PC-3 (cell line): ENCODE measurements at places on chromosomes 7 and 10.

DNA sequence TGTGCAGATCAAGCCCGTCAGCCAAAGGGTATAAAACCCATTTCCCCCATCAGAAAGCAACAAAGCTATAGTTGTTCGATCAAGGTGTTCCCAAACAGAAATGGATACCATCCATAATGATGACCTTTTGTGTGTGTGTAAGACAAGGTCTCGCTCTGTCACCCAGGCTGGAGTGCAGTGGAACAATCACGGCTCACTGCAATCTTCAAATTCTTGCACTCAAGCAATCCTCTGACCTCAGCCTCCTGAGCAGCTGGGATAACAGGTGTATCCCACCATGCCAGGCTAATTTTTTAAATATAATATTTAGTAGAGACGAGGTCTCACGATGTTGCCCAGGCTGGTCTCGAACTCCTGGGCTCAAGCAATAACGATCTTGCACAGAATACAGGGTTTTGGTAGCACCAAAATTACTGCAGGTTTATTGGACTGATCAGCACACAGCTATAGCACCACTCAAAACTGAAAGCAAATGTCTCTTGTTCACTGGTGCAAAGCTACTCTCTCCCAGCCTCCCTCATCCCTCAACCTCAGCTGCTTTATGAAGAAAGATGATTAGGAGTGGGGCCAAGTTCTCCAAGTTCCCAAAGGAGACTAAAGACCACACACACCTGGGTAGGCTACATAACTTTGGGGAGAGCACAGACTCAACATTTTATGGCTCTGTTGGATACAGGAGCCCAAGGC lies 80.5 kb downstream of the ABI1 start:
- DNase-seq = no peak

GRCh38 chr7:138317044-138317596 lies 142.9 kb upstream of the TRIM24 start:
- DNase-seq = no peak

DNA sequence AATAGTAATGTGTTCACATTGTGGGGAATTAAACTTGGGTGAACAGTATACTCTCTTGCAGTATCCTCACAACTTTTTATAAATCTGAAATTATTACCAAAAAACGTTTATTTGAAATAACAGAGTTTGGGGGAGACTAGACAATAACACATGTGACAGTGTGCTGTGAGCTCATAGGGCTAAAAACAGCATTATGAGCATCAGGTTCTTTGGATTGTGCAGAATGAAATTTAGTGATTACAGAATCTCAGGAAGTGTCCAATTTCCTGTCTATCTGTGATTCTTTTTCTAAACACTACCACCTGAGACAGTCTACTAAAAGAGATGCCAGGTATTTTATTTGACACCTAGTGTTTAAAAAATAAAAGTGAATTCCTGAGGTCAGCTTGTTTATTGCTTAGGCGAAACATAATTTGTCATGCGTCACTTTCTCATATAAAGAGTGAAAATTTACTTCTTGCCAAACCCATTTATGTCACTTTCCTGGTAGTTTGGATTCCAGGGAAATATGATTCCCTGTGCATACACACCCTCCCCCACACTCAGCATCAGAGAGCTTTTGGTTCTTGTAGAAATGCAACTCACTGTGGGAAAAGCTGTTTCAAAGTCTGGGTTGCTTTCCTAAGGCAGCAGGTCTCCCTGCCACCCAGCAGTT lies 71.2 kb downstream of the AOAH start:
- peak; percentile 68 for DNase-seq

- DNase-seq = no peak
Observed at GRCh38 chr7:91347290-91347689, 83.1 kb downstream of the FZD1 start.

GRCh38 chr10:127154831-127155620 lies 41.4 kb downstream of the INSYN2A start:
- no peak for DNase-seq

GRCh38 chr7:92781117-92781720 lies 55.2 kb downstream of the CDK6 start:
- peak; percentile 29 for DNase-seq

DNA sequence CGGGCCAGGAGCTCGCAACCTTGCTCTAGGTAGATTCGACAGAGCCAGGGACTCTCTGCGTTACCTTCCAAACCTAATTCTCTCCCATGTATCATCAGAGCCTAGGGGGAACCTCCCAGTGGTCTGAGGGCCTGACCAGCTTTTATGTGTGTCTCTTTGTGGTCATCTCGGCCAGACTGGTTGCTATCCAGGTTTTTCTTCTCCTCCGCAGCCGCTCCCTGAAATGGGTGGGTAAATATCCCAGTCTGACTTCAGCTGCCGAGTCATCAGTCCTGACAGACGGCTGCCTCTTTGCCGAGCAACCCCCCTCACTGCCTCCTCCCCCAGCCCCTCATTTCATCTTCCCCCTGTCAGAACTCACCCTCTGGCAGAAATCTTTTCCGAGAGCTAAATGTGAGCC lies 578.1 kb downstream of the LRMDA start:
- peak; percentile 57 for DNase-seq

DNA sequence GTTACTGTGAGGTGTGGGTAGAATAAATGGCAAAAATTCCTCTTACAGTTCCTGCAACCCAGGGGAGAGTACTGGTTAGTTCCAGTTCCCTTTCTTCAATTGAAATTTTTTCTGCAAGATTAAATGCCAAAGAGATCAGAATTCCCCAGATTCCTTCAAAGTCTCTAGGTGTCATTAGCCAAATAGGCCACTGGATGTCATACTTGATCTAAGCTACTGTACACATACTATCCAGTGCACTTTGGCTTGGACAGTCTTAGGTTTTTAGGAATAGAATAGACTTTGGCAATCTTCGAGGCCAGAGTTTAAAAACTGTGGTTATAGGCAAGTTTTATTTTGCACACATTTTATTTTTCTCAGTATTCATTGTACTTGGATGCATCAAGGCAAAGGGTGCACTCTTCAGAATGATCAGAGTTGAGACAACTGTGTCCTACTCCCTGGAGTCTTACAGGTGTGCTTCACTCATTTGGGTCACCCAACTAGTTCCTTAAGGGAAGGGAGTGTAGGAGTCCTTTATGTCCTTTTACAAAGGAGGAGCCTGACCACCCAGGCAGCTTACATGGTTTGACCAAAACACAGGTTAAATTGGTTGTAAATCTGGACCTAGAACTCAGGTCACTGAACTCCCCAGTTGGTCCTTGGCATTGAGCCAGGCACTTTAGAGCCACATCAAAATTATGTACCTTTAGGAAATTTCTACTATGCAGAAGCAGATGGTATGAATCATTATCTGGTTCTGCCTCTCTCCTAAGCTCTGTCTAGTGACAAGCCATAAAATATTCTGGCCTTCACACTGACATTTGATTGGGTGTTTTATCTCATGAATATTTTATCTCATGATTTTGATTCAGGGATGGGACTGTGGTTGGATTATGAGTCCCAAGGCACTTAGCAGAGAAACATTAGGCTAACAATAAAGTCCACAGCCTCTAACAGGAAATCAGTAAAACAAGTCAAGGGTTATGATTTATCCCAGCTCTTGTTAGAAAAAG lies 49.5 kb downstream of the ASAH2B start:
- peak; percentile 89 for DNase-seq

GRCh38 chr10:89148061-89148460 lies 59.1 kb downstream of the CH25H start:
- DNase-seq = no peak

- DNase-seq = peak; percentile 93
Observed at GRCh38 chr7:66047426-66047825, 28.2 kb upstream of the ASL start.

- no peak for DNase-seq
Observed at GRCh38 chr7:3551536-3551935, 250.5 kb downstream of the SDK1 start.

GRCh38 chr10:65571011-65571570 lies 1354.7 kb upstream of the LRRTM3 start:
- DNase-seq = peak; percentile 76

- DNase-seq = no peak
Observed at GRCh38 chr10:50347394-50347802, 96.1 kb upstream of the ASAH2 start.

DNA sequence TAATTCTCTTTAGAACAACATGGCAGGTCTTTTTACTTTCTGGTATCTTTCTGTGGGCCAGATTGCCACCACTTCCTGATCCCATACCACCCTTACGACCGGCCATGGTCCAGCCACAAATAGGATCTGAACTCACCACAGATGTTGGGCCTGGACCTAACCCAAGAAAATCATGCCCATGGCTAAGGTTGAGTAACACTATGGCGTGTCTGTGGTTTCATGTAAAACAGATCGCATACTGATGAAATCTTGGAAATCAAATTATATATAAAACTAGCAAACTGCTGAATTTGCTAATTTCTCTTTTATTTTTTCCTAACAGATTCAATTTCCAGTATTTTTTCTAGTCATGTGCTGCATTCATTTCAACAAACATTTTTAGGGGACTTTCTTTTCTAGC lies 77.2 kb downstream of the CH25H start:
- peak; percentile 79 for DNase-seq

DNA sequence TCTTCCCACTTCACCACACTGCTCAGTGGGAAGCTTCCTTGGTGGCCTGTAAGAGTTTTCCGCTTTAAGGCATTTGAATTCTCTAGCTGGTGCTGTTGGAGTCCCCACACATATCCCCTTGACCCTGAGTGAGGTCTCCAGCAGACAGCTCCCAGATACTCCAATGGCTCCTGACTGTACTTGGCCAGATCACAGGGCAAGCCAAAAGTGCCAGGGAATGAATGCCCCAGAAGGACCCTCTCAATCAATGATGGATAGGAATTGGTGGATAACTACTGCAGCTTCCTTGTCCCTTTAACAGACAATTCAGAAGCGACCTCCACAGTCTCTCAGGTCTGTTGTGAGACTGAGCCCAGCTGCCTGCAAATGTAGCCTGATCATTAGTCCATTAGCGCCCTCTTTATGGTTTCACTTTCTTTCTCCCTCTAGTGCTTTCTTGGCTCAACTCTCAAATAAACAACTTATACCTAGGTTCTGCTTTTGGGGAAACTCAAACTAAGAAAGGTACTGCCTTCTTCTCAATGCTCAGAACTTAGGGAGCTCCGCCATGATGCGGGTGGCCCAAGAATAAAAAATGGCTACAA lies 283.0 kb downstream of the TCF7L2 start:
- no peak for DNase-seq

- DNase-seq = no peak
Observed at GRCh38 chr7:37986908-37987330, 66.5 kb downstream of the EPDR1 start.

DNA sequence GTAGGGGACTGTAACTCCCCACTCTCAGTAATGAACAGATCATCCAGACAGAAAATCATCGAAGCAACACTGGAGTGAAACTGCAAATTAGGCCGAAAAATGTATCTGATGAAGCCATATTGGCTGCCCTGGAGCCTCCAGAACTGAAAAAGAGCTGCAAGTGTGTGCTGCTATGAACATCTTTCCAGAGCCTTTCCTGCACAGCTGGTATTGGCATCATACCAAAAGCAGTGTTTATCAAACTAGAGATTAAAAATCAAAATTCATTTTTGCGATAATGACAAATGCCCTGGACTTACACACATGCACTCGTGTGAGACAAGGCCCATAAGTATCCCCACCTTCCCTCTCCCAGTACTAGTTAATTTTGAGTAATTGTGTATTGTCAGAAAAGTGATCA lies 6.8 kb upstream of the CLDN12 start:
- DNase-seq = no peak

- DNase-seq = peak; percentile 22
Observed at GRCh38 chr10:105585171-105585570, 944.1 kb downstream of the SORCS3 start.

DNA sequence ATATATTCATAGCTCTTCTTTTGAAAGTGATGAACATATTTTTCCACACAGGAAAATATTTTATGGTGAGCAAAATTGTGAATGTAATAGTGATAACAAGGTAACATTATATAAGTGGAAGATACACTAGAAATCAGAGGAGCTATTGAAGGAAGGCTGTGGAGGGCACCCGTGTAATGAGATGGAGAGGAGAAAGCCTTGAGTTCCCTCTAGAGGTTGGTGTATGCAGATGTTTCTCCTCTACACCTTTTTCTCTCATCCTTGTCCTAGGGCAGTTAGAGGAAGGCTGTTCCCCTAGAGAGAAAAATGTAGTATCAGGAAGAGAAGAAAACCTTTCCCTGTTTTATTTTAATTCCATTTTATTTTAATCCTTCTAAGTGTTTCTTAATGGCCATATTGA lies 54.6 kb upstream of the NRG3 start:
- DNase-seq = no peak

- no peak for DNase-seq
Observed at GRCh38 chr10:14142606-14143250, 188.0 kb downstream of the FRMD4A start.

GRCh38 chr7:100119970-100120732 lies 717 bp downstream of the CNPY4 start:
- peak; percentile 57 for DNase-seq

- peak; percentile 74 for DNase-seq
Observed at GRCh38 chr10:77746047-77746707, 108.6 kb upstream of the KCNMA1 start.

GRCh38 chr7:152423991-152424347 lies 11.8 kb downstream of the KMT2C start:
- no peak for DNase-seq

DNA sequence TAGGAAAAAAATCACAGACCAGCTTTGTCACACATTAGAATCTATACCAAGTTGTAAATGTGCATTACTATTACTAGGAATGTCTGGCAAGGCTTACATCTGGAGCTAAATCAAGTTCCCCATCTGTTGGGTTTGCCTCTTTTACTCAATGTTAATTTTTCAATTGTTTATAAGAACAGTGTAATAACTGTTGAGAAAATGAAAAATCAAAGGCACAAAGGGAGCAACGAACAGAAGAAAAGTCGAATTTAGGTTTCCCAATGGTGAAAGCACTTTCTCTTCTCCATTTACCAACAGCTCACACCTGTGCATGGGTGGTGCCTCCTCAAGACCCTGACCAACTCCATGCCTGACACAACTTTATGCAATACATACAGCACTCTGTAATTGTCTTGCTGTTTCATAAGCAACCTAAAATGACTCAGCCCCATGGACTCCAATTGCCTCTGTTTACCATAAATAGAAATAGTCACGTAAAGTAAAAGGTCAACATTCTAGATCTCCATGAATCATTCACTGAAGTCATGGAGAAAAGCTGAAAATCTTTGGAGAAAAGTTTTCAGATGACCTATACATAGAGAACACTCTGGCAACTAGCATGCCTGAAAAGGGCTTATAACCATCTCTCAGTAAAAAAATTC lies 95.5 kb upstream of the KCNIP2 start:
- peak; percentile 83 for DNase-seq

- no peak for DNase-seq
Observed at GRCh38 chr7:118214833-118215182, 9.7 kb upstream of the ANKRD7 start.

DNA sequence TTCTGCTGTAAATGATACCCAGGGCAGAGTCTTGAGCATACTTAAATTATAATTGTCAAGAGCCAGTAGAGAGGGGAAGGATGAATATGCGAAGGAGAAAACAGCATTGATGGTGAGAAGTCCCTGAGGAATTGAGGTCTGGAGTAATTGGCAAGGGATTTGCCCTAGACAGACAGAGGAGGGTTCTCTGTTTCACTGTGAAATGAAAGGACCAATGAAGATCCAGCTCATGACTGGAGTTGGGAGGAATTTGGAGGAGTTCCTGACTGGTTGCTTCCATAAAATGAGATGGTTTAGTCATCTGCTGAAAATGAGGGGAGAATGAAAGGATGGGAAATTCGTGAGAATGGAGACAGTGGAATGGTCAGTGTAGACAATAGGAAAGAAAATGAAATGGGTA lies 6.8 kb downstream of the PRPF18 start:
- no peak for DNase-seq
